ENCODE measurements at places on chromosomes 7 and 10.

DNA sequence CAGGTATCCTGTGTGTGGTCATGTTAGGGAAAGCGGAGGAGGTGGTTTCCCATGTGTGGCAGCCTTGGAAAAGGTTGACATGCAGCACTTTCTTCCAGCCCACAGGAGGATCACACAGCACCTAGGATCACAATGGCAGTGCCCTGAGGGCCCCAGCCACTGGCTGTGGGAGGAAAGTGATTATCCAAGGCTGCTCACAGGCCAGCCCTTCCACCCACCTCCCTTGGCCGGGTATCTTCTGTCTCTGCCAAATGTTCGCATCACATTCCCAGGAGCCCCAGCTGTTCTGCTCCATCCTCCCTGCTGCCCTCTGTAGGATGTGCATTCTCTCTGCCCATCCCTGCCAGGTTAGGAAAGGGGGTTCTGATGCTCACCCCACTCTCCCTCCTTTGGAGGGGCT is 2.5 kb upstream of the MLXIPL start:
- no peak for DNase-seq

- no peak for DNase-seq
Measured at GRCh38 chr10:133158437-133158755, 1.6 kb upstream of the KNDC1 start.

DNA sequence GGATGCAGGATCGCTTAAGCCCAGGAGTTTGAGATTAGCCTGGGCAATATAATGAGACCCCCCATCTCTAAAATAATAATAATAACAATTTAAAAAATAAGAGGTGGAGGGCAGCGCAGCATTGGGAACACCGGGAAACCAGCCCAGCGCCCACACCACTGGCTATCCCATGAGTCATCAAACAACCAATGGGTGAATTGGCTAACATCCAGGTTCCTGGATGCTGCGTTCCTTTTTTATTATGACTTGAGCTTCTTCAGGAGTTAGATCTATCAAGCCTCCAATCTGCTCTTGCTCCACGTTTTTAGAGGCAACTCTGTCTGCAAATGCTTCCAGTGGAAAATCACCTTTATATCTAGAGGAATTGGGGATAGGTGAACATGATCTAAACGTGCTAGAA is 10.0 kb upstream of the LRRC4 start:
- DNase-seq: no peak

DNA sequence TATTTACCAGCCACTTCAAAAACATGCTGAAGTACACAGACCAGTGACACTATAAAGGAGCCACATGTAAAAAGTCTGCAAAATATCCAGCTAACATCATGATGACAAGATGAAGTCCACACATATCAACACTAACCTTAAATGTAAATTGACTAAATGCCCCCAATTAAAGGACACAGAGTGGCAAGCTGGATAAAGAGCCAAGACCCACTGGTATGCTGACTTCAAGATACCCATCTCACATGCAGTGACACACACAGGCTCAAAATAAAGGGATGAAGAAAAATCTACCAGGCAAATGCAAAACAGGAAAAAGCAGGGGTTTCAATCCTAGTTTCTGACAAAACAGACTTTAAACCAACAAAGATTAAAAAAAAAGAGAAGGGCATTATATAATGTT is 12.9 kb upstream of the C10orf88 start:
- no peak for DNase-seq

- DNase-seq: no peak
Measured at GRCh38 chr7:41503438-41503837, 199.5 kb downstream of the INHBA start.

GRCh38 chr7:48741545-48741944 is 182.8 kb upstream of the CDC14C start:
- no peak for DNase-seq

DNA sequence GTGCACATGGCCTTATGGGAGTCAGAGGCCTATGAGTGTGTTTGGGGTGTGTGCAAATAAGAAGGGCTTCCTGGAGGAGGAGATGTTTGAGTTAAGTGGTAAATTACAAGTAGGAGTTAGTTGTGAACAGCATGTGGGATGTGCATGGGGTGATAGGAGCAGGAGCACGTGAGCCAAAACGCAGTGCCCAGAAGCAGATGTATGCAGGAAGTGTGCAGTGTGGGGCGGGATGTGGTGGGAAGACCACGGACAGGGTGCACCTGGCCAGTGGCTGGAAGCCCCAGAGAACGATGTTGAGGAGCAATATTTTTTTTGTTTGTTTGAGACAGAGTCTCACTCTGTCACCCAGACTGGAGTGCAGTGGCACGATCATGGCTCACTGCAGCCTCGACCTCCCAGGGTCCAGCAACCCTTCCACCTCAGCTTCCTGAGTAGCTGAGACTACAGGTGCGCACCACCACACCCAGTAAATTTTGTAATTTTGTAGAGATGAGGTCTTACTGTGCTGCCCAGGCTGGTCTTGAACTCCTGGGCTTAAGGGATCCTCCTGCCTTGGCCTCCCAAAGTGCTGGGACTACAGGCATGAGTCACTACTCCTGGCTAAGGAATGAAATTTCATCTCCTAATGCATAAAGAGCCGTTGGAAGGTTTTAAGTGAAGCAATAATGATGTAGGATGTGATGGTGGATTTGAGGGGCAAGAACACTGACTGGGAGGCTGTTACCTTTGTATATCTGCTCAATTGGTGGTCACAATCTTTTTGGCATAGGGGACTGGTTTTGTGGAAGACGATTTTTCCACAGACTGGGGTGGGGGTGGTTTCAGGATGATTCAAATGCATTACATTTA is 78.4 kb downstream of the LYZL2 start:
- no peak for DNase-seq

Data from forelimb muscle (tissue), 1 donor.